ENCODE measurements at places on chromosomes 3 and 15. TPM values are rescaled to one million over a fixed set of nuclear protein-coding genes. Genes with fewer than 3 reads are reported as not detected.

- DNase-seq = no peak
Observed at GRCh38 chr15:62849316-62850106, 193.0 kb upstream of the TPM1 start.

- DNase-seq = no peak
Observed at GRCh38 chr3:853489-853888, 239.3 kb upstream of the CNTN6 start.

DNA sequence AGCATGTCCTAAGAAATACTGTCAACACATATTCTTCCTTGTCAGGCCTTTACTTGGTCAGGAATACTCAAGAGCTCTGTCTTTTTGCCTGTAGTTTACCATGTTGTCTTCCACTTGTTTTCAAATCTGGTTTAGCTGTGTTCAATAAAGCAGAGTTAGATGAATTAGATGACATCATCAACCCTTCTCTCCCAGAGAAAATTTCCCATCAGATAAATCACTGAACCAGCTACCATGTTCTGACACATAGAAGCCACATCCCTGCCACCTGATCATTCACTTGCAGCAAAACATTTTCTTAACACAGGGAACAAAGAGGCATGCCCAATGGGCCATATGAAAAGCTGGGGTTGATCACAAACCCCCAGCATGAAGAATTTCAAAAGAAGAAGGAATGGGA lies 42.1 kb downstream of the TERC start:
- no peak for DNase-seq

DNA sequence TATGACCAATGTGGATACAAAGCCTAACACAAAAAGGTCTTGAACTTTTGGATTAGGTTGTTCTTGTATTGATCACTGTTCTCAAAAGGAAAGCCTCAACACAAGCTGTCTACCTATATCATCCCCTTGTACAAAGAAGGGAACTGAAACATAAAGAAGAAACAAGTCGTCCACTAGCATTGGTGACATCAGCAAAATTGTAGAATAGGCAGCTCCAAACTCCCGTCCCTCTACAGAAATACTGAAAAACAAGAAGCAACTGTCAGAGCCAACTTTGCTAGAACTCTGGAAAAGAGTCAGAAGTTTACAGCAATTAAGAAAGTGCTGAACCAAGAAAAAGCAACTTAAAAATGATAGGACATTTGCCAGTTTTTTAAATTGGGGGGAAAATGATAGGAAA lies 7.5 kb upstream of the NR1I2 start:
- DNase-seq = no peak

CCR5 gene
- total RNA-seq = not detected

- DNase-seq = no peak
Observed at GRCh38 chr15:50814634-50815033, 49.1 kb upstream of the SPPL2A start.

ARL6 gene
- total RNA-seq = 11.7 TPM

DNA sequence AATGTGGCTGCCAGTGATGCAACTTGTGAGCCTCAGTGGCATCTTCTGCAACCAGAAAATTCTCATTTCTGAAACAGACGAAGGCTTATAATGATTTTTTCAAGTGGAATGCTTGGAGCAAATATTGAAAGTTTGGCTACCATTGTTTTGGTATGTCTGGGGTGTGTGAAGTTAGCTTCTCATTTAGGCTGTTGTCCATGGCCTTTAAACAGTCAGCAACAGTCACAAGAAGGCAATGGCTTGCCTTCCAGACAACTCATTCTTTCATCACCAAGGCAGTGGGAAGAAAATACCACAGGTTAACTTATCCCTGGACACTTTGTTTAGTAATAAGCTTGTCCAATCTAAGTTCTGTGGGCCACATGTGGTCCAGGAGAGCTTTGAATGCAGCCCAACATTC lies 4.7 kb upstream of the BNC1 start:
- DNase-seq = peak; percentile 61

HIGD2B gene
- total RNA-seq = not detected

- no peak for DNase-seq
Observed at GRCh38 chr3:130609166-130609979, 92.4 kb downstream of the COL6A6 start.

ITIH1 gene
- total RNA-seq = not detected

PARP15 gene
- total RNA-seq = not detected

MLH1 gene
- total RNA-seq = 46.7 TPM

DNA sequence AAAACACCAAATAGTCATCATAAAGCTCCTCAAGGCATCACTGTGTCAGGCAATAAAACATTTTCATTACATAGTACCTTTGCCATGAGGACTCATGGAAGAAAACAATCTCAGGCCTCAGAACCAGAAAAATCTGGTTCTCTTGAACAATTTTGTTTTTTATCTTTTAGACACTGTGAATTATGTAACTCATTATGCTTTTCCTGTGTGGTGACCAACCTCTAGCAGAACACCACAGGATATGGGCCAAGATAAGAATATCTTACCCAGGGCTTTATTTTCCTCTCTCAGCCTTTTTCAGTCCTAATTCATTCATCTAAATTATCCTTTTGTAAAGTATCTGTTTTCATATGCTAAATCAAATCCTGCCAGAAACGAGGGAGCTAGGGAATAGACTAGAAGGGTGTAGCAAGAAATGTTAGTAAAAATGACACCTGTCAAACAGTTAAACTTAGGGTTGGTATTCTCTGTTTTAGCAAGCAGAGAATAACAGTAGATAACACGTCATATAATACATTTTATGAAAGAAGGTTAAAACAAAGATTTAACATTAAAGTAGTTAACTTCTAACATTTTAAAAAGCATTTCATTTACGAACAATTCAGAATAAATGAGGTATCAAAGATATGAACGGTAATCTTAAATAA lies 111.1 kb downstream of the FBXL22 start:
- no peak for DNase-seq

TMCO5A gene
- total RNA-seq = not detected

DNA sequence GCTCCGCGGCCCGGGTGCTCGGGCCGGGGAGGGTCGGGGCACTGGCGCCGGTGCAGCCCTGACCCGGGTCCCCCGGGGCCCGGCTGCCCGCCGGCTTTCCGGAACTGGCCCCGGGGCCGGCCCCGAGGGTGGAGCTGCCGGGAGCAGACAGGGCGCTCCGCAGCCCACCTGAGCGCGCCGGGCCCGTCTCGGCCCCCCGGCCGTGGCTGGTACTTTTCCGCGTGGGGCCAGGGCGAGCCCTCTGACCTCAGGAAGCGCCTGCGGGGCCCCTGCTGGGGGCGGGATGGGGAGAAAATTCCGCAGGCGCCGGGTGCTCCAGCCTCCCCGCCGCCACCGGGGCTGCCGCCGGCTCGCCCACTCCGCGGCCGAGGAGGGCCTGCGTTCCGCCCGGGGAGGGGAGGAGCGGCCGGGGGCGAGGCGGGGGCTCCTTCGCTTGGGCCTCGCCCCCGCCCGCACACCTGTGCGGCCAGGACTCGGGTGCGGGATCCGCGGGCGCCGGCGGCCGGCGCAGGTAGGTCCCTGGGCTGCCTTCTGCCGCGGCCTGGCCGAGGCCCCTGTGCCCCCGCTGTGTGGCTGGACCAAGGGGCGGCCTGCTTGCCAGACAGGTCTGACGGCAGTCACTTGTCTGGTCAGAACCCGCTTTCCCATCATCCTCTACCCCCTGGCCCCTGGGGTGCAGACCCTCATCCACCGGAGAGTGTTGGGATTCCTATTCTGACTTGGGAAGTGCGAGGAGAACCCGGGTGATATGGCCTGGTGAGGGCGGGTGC lies 3.5 kb downstream of the FURIN start:
- DNase-seq = no peak

DNA sequence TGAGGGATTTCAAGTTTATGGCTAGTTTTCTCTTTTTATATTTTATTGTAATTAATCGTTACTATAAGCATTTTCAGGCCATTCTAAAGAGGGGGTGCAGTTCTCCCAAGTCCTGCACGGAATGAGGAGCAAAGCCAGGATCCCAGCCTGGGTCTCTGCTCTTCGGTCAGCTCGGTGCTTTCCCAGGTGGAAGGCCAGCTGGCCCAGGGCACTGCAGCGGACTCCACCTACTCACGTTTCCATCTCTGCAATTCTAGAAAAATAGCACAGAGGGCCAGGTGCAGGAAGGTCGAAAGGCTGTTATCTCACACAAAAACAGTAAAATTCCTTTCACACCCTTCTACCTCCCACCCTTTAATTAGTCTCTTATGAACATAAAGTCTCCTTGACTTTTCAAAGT lies 59.5 kb upstream of the HES1 start:
- DNase-seq = no peak

DNA sequence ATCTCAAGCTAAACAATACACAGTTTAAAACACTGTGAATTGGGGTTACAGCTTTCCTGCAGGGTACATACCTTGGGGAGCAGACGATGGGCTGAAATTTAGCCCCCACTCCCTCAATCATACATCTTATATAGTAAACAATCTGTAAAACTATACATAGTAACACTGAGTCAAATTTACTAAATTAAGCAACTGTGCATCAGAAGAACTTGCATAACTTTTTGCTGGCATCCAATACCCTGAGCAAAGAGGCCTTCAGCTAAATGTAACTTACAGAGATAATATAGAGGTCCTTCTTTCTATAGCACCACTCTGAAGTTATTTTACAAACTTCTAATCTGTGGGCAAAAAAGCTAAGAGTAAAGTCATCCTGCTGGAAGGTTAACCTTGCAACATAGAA lies 603.6 kb upstream of the TGFBR2 start:
- peak; percentile 18 for DNase-seq

TGM4 gene
- total RNA-seq = under 0.01 TPM

RTP1 gene
- not detected for total RNA-seq

LRRC31 gene
- total RNA-seq = not detected

- DNase-seq = no peak
Observed at GRCh38 chr3:129793942-129794310, 99.6 kb downstream of the TMCC1 start.

DNA sequence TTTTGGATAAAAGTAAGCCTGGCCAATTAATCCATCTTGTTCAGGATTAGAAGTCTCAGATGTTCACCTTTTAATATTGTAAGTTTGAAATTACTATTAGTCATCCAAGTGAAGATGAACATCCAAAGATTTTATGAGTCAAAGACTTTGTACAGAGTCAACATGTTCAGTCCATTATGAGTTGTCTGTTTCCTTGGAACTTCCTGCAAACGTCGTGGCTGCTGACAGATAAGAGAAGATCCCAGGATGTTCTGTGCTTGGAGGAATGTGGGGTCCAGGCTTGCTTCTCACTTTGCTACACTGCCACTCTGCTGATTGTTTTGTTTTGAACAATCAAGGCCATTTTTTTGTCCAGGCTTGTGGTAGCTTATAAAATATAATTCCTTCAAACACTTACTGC lies 74.3 kb upstream of the SLCO2A1 start:
- DNase-seq = peak; percentile 42

THAP10 gene
- total RNA-seq = 3.6 TPM

GRCh38 chr15:65066001-65066634 lies 1.7 kb downstream of the RASL12 start:
- peak; percentile 36 for DNase-seq

DNA sequence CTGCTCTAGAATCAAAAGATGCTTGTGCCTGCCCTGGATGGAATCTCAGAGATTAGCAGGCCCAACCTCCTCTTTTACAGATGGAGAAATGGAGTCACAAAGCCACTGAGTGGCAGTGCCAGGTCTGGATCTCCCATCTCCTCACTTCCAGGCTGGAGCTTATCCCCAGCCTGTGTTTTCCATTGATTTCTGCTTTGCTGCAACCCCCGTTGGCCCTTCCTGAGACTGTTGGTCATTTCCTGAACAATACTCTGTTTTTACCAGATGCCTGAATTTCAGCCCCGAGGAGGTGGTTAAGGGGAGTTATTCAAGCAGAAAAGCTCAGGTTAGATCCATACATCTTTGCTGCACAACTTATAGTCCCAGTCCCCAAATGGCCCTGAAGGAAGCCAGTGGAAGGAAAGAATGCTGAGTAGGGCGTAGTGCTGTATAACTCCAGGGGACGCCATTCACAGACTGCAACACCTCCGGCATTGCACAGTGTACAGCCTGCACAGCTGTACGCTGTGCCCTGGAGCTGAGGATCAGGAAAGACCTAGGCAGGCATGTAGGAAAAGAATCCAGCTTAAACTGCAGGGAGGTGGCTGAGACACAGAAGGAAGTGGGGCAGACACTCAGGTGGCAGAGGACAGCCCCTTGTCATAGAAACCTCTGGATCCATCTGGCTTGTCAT lies 77.5 kb downstream of the RPLP1 start:
- DNase-seq = no peak

- peak; percentile 29 for DNase-seq
Observed at GRCh38 chr3:159887911-159888310, 100.7 kb upstream of the IL12A start.

- DNase-seq = peak; percentile 80
Observed at GRCh38 chr3:107117922-107118536, 259.2 kb upstream of the CCDC54 start.

POC1A gene
- 8.3 TPM for total RNA-seq

- DNase-seq = peak; percentile 74
Observed at GRCh38 chr3:171811913-171812335, 1.6 kb upstream of the PLD1 start.

- peak; percentile 4 for DNase-seq
Observed at GRCh38 chr3:102532901-102533300, 98.1 kb downstream of the ZPLD1 start.

DNA sequence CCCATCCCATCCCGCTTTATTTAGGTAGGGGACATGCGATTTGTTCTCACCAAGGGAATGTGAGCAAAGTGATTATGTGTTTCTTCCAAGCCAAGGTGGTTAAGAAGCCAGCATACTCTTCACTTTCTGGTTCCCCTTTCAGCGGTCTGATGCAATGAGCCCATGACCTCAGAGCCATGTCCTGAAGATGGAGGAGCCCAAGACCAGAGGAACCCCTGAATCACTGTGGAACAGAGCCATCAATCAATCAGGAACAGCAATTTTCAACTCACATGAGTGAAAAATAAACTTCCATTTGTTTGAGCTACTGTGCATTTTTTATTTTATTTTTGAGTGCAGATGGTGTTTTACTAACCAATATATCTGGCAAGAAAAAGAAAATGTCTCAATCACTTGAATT lies 10.8 kb downstream of the THRB start:
- DNase-seq = no peak

- no peak for DNase-seq
Observed at GRCh38 chr15:68676011-68676605, 97.3 kb downstream of the CORO2B start.

TMEM108 gene
- total RNA-seq = 0.18 TPM

SLC51A gene
- total RNA-seq = not detected

- DNase-seq = no peak
Observed at GRCh38 chr3:25289156-25289555, 138.9 kb upstream of the RARB start.

ISL2 gene
- 1.3 TPM for total RNA-seq

All from IMR-90 (cell line).